ENCODE measurements at places on chromosomes 1 and 21. TPM values are rescaled to one million over a fixed set of nuclear protein-coding genes. Genes with fewer than 3 reads are reported as not detected.
A peak's percentile ranks its signal among the peaks of the same experiment; 100 is the strongest.

PADI1 gene
- total RNA-seq, result 40.0 TPM

- ATAC-seq, result no peak
Measured at GRCh38 chr1:87252406-87252805, 76.3 kb upstream of the LMO4 start.

HIVEP3 gene
- total RNA-seq, result 7.0 TPM

DNA sequence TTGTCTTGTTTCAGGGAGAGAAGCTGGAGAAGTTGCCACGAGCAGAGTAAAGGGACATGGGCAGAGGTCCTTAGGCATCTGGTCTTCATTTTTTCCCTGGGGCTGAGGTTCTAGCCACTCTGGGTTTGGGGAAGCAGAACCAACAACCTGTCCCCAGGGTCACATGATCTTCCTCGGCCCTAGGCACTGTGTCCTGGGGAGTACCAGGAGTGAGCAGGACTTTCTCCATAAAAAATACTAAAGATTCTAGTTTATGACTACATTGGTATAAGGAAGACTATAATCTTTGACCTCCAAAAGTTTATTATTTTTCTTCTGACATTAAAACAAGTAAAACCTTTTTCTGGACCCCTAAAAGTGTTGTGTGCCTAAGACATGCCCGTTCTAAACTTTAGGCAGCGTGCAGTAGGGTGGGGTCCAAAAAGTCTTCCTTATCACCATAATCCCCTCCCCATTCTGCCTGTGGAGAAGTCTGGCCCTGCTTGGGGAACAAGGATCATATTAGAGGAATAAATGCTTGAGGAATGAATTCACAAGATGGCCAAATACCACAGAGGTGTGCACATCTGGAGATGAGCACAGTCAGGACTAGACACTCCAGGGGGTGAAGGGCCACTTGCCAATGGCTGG is 19.3 kb upstream of the IGSF3 start:
- no peak for ATAC-seq

SLC30A2 gene
- total RNA-seq, result not detected

DNA sequence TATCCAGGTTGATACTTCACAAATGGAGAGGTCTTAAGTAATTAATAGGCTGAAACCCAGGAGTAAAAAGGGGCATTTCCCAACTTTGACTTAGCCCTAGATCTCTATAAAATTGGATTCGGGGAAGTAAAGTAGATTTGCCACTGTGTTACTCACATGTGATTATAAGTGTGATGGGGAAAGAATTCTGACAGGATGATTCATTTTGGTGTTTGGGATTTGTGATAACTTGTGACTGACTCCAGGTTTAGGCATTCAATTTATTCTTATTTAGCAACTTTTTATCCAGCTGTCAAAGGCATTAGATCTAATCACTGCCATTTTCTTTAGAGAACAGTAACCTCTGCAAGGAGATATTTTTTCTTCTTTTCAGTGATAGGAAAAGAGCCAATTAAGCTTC is 175.5 kb downstream of the ASTN1 start:
- ATAC-seq, result no peak

EMC1 gene
- 27.9 TPM for total RNA-seq

DNA sequence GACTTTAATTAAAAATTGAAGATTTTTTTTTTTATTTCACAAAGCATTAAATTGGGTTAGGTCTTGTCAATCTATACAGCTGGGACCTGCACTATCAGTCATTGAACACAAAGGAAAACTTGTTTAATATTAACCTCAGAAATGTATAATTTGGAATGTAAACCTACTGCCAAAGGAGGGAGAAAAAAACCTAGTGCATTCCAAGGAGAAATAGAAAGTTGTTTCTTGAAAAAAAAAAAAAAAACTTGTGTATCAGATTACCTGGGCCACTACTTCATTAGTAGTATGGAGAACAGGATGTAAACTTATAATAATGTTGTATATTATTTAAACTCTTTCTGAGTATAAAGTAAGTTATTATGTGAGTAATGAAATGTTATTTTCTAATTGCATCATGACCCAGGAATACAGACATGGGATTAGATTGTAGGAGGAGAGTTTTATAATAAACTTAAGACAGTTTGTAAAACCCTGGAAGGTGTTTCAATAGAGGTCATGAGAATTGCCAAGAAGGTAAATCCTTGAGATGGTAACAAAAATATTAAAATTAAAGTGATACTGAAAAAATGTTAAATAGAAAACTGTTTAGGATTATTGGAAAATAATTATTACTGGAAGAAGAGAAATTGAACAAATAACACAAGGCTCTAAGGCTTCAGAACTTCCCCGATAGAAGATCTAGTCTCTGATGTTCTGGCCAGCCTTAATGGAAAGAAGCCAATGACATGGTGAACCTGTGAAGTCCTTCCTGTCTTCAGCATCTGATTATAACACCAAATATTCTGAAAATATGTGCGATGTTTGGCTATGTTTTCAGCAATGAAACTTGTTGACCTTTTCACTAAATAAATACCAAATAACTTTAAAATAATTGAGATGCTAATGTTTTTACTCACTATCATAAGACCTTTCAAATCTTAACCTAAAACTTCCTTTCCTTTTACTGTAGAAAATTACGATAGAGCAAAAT is 412.8 kb upstream of the LYPLAL1 start:
- ATAC-seq, result no peak

TMEM125 gene
- total RNA-seq, result 10.8 TPM

- ATAC-seq, result no peak
Measured at GRCh38 chr1:235735621-235736020, 86.0 kb upstream of the GNG4 start.

DNA sequence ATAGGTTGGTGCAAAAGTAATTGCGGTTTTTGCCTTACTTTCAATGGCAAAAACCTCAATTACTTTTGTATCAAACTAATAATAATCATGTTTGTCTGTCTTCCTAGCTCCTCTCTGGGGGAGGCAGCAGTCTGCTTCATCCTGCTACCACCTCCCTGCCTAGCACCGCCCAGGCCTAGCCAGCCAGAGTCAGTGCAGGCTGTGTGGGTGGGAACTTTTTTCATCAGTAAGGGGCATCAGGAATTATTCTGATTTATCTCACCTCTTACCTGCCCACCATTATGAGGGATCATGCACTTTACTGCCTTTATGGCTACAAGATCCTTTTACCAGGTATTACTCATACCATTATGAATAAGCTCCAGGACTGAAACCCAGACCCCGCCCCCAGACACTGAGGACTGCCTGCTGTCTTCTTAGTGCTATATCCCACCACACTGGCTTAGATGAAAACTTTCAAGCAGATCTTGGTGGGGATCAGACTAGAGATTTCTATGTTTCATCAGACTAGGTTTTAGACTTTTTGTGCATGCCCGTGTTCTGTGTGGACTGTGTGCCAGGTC is 116.4 kb downstream of the PBX1 start:
- peak; percentile 61 for ATAC-seq

- ATAC-seq, result peak; percentile 99
Measured at GRCh38 chr1:208183977-208184911, 59.9 kb downstream of the PLXNA2 start.

FAM72D gene
- total RNA-seq, result 2.8 TPM

GRCh38 chr1:156901590-156901900 is 8.0 kb downstream of the PEAR1 start:
- ATAC-seq, result no peak

- ATAC-seq, result no peak
Measured at GRCh38 chr1:52533713-52534112, 19.2 kb downstream of the TUT4 start.

IL10 gene
- total RNA-seq, result 0.84 TPM

SPRR1B gene
- 2,894 TPM for total RNA-seq

DNA sequence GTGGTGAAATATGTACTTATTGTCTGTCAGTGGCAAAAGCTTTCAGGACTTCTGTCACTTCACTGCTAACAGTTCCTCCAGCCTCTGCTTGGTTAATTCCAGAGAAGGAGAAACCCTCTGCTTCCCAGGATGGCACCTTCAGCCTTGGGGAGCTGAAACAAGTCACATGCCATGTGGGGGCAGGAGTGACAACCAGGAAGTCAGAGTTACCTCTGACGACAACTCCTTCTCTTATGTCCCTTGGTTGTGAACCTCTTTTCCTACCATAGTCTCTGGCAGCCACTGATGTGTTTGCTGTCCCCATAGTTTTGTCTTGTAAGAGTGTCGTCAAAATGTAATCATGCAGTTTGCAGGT is 53.6 kb downstream of the FCRL5 start:
- no peak for ATAC-seq

ST6GALNAC3 gene
- total RNA-seq, result 0.72 TPM

ERI3 gene
- total RNA-seq, result 26.5 TPM

Measured in esophagus mucosa (tissue), 1 donor.